ENCODE measurements at places on chromosomes 6 and 20.

DNA sequence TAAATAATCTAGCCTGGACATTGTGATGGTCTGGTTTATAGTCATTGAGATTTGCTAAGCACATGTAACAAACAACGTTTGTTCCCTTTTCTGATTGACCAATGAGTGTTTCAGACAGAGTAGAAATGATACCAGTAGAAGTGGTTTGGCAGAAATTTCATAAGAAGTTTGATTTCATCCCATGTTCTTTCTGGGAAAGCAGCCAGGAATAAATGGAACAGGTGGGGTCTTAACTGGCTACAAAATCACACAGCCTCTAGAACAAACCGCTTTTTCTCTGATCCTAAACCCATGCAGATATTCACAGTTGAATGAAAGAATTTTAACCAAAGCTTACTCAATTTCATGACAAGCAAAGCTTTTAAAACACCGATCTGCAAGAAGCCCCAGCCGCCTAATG lies 227.5 kb downstream of the UST start:
- no peak for DNase-seq

- DNase-seq: no peak
Observed at GRCh38 chr6:160051390-160051789, 70.2 kb upstream of the SLC22A1 start.

- DNase-seq: no peak
Observed at GRCh38 chr6:111757342-111757741, 115.9 kb downstream of the FYN start.

GRCh38 chr20:37758332-37758731 lies 64.5 kb downstream of the CTNNBL1 start:
- DNase-seq: no peak
